Right ventricle myocardium inferior (tissue), 1 donor: ENCODE measurements at places on chromosomes 5 and 9. TPM values are rescaled to one million over a fixed set of nuclear protein-coding genes. Genes with fewer than 3 reads are reported as not detected.
A peak's percentile ranks its signal among the peaks of the same experiment; 100 is the strongest.

GRCh38 chr5:175306381-175306780 lies 137.6 kb downstream of the DRD1 start:
- DNase-seq: no peak

GRCh38 chr5:5235685-5236084 lies 95.6 kb downstream of the ADAMTS16 start:
- DNase-seq: no peak

PIP5K1B gene
- 60.6 TPM for total RNA-seq

DNA sequence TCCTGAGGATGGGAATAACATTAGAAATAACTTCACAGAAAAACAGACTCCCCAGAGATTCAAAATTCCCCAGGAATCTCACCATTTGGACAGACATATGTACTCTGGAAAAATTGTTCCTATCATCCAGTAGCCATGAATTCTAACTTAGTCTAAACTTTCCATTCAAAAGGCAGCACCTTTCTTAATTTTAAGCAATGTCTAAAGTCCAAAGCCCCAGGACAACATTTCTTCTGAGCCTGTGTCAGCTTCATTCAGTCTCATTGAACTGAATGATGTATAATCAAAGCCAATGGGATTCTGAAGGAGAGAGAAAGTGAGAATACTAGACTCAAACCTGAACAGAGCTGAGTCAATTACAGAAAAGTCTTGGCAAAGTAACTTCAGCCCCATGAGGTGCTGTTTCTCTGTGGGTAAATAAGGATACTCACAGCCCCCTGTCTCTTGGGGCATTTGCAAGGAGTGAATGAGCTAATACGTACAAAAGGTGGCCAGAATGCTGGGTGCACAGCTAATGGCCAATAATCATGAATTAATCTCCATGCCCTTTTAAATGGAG lies 140.6 kb downstream of the SEMA5A start:
- no peak for DNase-seq

TRIP13 gene
- 0.38 TPM for total RNA-seq

DYNC2I2 gene
- total RNA-seq: 40.1 TPM

- no peak for DNase-seq
Measured at GRCh38 chr5:149781612-149782011, 51.5 kb downstream of the PPARGC1B start.

- DNase-seq: no peak
Measured at GRCh38 chr9:77707383-77708063, 59.4 kb upstream of the GNA14 start.

GRCh38 chr5:29023541-29023940 lies 1985.2 kb upstream of the CDH9 start:
- DNase-seq: no peak

DNA sequence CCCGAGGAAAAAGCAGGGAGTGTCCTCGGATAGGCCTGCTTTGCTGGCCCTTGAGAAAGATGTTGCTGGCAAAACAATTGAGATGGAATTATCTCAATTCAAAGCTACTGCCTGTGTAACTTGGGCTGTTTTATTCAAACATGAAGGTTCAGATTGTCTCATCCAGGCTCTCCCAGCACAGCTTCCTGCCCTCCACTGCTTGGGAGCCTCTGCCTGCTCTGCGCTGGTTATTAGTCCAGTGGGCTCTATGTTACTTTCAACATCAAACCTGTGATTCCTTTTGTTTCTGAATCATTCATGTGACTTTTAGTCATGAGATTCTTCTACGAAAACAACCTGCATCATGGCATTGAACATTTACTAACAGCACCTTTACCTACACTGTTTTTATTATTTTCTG lies 123.2 kb downstream of the SNCAIP start:
- no peak for DNase-seq

GRCh38 chr5:16981700-16982099 lies 45.6 kb upstream of the MYO10 start:
- DNase-seq: no peak

DNA sequence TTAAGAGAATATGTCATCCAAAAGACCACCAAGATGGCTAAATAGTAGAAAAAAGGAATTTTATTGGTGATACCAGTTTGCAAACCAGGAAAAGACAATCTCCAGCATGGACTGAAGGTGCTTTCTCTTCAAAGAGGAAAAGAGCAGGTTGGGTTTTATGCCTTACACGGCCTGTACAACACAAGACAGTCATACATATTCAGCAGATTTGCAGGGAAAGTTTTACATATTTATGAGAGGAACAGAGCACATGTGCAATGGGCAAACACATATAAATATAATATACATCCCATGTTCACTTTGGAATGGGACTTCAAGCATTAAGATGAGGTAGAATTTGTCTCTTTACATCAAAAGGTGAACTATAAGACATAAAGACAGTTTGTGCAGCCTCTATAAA lies 70.3 kb upstream of the PPP2CA start:
- no peak for DNase-seq

DNA sequence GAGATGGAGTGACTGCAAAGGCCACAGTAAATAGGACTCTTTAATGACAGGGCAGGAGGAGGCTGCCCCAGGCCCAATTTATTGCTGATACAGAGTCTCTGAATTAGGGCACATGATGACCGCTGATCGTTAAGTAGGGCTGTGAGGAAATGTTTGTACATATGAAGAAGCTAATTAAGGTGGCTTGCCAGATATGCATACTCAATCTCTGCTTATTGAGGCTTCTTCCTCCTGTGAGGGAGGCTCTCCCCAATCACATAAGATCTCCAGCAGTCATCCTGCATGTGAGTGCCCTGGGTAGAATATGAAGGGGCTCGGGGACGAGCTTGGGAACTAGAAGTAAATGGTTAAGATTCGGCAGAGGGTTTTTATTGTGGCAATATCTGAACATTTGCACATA lies 8.2 kb upstream of the CD180 start:
- no peak for DNase-seq

DNA sequence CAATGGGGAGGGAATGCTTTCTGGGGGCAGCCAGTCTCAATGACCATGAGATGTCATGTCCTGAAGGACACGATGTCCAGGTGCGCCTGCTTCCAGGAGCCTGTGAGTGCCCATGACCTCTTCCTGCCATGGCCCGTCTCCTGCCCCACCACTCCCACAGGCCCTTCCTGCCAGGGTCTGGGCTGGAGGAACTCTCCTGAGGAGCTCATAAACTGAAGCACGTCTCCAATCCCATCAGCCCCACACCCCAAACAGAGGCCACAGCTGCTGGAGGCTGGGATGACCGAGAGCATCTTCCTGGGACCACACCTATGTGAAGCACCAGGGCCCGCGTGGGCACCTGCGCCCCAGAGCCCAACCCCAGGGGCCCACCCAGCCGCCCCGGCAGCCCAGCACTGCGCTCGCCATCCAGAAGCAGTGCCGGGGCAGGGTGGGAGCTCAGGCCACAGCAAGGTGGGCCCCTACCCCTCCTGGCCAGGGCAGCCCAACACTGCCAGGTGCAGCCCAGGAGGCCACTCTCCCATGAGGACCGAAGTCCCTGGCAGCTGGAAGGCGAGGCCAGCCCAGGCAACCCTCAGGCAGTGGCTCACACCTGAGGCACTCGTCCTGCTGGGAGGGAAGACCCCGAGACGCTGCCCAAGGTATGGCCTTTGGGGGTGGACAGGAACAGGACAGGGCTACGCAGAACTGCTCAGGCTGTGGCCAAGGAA lies 53.9 kb upstream of the UBAC1 start:
- DNase-seq: peak; percentile 43

LIFR gene
- 56.1 TPM for total RNA-seq

DNA sequence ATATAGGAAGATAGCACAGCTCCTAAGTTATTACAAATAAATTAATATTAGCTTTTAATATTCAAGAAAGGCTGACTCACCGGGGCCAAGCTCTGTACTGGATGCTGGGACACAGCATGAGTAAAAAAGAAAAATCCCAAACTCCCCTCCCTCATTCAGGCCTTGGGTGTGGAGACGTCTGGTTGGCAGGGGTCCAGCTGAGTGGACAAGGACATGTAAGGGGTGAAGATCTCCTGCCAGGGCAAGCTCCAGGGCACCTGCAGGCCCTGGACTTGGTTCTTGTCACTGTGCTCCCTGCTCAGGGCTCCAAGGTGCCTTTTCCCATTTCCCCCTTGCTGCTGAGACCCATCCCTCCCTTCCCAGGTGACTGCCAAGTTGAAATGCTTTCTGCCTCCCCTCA lies 388.5 kb downstream of the ENC1 start:
- no peak for DNase-seq

DNA sequence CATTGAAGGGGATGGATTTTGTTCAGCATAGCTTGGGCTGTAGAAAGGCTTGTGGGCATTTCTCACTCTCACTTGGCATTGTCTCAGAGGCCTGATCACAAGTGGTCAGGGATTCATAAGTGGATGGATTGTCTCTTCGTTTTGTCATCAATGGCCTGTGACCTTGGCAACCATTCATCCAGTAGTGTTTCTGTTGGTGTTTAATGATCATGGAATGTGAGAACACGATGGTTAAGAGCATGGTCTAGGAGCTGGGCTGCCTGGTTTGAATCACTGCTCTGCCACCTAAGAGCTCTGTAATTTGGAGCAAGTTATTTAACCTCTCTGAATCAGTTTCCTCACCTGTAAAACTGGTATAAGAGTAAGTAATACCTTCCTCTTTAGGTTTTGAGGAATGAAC lies 430.1 kb upstream of the MEF2C start:
- no peak for DNase-seq

DNA sequence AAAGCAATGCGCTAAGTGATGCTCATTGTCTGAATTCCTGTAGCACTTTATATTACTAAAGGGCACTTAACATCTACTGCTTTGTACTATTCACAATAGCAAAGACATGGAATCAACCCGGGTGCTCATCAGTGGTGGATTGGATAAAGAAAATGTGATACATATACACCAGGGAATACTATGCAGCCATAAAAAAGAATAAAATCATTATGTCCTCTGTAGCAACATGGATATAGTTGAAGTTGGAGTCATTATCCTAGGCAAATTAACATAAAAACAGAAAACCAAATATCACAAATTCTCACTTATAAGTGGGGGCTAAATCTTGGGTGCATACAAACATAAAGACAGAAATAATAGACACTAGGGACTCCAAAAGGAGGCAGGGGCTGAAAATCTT lies 308.3 kb downstream of the TRPM3 start:
- no peak for DNase-seq

- DNase-seq: no peak
Measured at GRCh38 chr5:165405340-165405739, 1899.9 kb downstream of the MAT2B start.

JMY gene
- 9.0 TPM for total RNA-seq

DNA sequence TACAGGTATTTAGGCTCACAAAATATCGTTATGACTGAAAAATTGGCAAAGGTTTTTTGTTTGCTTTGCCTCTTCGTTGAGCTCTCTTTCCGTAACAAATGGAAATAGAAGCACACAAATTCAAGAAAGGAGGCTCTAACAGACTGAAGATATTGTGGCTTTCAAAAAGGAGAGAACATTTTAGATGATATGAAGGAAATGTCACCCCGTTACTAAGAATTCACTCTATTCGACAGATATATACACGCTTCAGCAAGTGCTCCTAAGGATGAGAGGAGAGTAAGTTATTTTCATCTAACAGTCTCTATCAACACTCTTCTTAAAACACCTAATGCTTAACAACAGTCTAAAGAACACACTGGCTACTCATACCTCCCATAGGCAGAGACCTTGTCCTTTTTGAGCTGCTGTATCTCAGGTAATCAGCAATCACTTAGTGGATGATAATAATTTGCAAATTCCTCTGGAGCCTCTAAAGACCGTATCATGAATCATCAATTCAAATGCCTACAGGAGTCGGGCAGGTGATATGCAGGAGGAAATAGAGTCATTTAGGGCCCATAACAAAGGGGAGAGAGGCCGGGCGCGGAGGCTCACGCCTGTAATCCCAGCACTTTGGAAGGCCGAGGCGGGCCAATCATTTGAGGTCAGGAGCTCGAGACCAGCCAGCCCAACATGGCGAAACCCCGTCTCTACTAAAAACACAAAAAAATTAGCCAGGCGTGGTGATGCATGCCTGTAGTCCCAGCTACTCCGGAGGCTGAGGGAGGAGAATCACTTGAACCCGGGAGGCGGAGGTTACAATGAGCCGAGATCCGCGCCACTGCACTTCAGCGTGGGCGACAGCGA lies 1.4 kb upstream of the HSDL2 start:
- no peak for DNase-seq

GRCh38 chr9:1920386-1920785 lies 94.8 kb upstream of the SMARCA2 start:
- no peak for DNase-seq

- DNase-seq: no peak
Measured at GRCh38 chr5:5351288-5351979, 71.0 kb upstream of the ICE1 start.

CER1 gene
- not detected for total RNA-seq

- DNase-seq: no peak
Measured at GRCh38 chr5:176809544-176810080, 747 bp upstream of the UNC5A start.

IGFBPL1 gene
- total RNA-seq: not detected

FOXD4L5 gene
- not detected for total RNA-seq

GRCh38 chr5:171706736-171707441 lies 78.7 kb upstream of the SMIM23 start:
- DNase-seq: no peak

DNA sequence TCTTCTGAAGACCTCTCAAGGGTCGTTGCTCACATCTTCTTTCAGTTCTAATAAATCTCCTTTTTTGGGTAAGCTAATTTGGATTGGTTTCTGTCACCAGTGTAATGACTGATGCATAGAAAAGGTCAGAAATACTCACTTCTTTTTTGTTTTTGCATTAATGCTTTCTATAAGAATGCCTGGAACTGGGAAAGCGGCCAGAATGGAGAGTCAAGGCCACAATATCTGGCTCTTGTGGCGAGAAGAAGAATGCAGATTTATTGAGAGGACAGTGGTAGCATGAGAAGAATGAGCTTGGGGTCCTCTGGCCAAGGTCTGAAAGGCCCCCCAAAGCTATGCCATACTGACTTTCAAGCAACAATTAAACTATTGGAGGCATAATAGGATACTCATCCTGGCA lies 88.0 kb upstream of the SLC12A2 start:
- DNase-seq: no peak

- DNase-seq: no peak
Measured at GRCh38 chr5:19179571-19179970, 808.4 kb downstream of the CDH18 start.
